ENCODE measurements at places on chromosomes 3 and 15. TPM values are rescaled to one million over a fixed set of nuclear protein-coding genes. Genes with fewer than 3 reads are reported as not detected.

Gene XYLB
- total RNA-seq = 45.8 TPM

Gene P2RY14
- total RNA-seq = not detected

Gene CADPS
- total RNA-seq = 0.10 TPM

Gene SV2B
- total RNA-seq = 0.60 TPM

Gene UCN2
- not detected for total RNA-seq

Gene MED12L
- 0.15 TPM for total RNA-seq

Gene CSPG5
- total RNA-seq = 0.48 TPM

Gene CFAP20DC
- total RNA-seq = 1.2 TPM

Gene GP9
- total RNA-seq = 0.20 TPM

Gene ELP6
- total RNA-seq = 18.7 TPM

Gene FBXL2
- total RNA-seq = 0.38 TPM

Gene RBM5
- total RNA-seq = 50.9 TPM

Gene RASGRP1
- 0.28 TPM for total RNA-seq

Gene ADPRH
- 4.1 TPM for total RNA-seq

Gene KBTBD13
- not detected for total RNA-seq
